GM13977 (cell line): ENCODE measurements at places on chromosomes 6 and 20.

GRCh38 chr20:59677586-59677985 lies 73.2 kb downstream of the PHACTR3 start:
- no peak for DNase-seq

DNA sequence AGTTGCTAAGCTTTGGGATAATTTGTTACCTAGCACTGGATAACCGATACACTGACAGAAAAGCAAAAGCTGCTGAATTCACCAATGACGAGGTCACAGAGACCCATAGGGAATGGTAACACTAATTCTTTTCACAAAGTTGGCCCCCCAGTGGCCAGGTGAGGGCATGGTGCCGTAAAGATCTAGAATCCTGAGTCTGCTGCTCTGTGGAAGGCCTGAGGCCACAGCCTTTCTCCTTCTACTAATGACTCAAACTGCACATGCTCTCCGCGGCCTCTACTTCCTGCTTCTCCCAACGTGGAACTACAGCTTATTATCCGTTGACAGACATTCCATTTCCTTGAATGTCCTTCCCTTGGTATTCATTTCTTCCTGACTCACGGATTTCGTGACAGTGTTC lies 127.1 kb downstream of the OPRM1 start:
- DNase-seq, result no peak

DNA sequence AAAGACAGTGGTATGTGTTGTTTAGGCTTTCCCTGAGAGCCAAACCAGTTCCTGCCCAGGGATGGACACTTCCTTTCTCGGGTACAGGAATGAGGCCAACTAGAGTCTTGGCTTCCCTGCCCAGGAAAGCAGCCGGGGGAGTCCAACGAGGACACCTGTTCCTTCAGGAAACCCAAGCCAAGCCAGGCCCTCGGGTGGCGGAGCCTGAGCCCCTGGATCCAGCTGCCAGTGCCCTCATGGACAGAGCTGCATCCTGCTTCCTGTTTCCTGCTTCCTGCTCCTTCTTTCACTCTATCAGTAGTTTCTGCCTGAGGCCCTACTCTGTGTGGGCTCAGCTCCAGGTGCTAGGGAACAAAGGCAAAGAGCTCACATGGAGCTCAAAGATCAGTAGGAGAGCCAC lies 7.9 kb upstream of the SIRPA start:
- DNase-seq, result no peak

DNA sequence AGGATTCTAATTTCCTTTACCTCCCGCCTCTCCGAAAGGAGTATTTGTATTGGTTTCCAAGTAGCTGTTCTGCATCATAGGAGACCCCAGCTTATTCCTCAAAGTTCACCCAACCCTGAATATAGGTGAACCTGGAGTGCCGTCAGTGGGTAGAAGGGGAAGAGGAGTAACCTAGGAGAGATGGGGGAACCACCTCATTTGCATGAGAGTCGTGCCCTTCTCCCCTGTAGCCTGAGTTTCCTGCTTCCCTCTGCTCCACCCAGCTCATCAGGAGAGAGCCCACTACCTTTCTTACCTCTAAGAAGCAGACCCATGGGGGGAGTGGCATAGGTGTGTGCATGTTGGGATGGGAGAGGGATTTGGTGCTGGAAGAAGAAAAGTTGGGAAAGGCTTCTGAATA lies 17.3 kb upstream of the WFDC2 start:
- DNase-seq, result no peak

DNA sequence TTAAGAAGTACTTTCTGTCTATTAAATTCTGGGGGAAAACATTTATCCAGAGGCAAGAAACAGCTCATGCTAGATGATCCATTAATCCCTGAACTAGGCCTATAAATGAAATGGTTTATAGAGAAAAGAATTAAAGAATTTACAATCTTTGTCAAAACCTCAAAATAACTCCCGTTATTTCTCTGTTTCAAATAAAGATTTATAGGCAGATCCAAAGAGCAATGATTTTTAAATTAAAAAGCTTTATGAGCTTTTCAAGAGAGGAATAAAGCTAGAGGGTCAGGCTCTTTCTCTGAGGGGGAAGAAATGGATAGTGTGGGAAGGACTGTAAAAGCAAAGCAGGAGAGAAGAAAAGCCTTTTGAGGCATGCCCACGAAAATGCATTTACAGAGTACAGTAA lies 82.5 kb upstream of the OGFRL1 start:
- DNase-seq, result no peak

- DNase-seq, result peak; percentile 22
Observed at GRCh38 chr6:130282234-130282995, 59.7 kb upstream of the SAMD3 start.

DNA sequence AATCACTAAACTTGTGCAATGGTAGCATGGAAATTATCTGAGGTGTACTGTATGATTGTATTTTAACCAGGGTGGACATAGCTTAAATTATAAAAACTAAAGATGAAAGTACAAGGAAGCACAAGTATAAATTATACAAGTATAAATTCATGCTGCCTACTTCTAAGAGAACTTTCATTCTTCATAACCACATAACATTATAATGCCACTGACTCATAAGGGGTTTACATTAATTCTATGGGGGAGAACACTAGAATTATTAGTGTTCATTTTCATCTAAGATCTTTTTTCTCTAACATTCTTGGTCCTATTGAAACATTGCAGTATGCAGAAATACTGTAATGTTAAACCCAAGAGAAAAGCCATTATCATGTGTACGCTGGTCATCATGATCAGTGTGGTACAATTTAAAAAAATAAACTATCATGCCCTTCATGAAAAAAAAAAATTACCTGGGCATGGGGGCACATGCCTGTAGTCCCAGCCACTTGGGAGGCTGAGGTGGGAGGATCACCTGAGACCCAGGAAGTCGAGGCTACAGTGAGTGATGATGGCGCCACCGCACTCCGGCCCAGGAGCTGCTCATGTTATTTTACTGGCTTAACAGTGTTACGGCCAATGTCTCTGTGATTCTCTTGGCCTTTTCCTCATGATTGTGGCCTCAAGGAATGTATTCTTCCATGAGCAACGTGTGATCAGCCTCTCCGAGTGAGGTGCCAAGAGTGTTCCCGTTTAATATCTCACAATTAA lies 25.9 kb upstream of the AHCY start:
- DNase-seq, result no peak

DNA sequence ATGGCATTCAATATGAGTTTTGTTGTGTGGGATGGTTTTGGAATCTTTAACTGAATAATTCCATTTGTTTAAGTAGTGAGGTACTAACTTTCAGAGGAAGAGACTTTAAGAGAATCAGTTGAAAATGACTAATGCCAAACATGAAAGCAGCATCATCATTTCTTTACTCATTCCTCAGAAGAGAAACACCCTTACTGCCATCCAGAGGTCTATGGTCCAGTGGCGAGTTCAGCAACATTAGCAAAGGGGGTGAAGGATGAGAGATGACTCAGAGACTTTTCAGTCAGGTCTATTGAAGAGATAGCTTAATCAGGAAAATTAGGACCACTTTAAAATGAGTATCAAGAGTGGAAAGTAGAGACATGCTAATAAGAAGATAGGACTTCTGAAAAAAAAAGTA lies 118.8 kb downstream of the COL19A1 start:
- no peak for DNase-seq

- no peak for DNase-seq
Observed at GRCh38 chr6:139568956-139569538, 194.6 kb upstream of the CITED2 start.

- peak; percentile 32 for DNase-seq
Observed at GRCh38 chr6:4879741-4880275, 103.6 kb downstream of the CDYL start.

DNA sequence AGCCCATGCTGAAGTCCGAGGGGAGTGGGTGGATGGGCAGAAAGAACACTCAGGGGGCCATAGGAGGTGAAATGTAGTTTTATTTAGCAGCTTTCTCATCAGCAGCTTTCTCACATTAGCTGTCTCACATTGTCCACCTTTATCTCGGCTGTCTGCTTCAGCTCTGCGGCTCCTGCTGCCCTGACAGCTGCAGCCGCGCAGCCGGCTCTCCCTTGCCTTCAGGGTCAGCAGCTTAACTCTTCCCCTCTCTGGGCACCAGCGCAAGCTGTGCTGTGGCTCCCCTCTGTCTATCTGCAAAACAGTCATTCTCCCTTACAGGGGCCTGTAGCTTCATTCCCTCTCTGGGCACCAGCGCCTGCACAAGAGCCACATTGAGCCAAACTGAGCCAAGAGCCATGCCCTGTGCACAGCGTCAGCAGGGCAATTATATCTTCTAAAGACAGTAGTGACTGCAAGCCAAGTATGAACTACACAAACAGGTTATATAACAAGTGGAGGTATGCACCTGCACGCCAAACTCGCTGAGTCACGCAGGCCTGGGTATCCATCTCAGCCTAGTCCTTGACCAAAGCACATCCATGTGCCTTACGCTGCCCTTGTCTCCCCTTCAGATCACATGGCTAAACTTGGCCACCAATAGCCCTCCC lies 198.8 kb downstream of the EYA2 start:
- DNase-seq, result no peak

- DNase-seq, result peak; percentile 59
Observed at GRCh38 chr20:37914672-37915433, 11.9 kb downstream of the VSTM2L start.

GRCh38 chr6:125789576-125790357 lies 993 bp upstream of the NCOA7 start:
- DNase-seq, result peak; percentile 38

- DNase-seq, result no peak
Observed at GRCh38 chr20:21504323-21504722, 9.5 kb downstream of the NKX2-2 start.

DNA sequence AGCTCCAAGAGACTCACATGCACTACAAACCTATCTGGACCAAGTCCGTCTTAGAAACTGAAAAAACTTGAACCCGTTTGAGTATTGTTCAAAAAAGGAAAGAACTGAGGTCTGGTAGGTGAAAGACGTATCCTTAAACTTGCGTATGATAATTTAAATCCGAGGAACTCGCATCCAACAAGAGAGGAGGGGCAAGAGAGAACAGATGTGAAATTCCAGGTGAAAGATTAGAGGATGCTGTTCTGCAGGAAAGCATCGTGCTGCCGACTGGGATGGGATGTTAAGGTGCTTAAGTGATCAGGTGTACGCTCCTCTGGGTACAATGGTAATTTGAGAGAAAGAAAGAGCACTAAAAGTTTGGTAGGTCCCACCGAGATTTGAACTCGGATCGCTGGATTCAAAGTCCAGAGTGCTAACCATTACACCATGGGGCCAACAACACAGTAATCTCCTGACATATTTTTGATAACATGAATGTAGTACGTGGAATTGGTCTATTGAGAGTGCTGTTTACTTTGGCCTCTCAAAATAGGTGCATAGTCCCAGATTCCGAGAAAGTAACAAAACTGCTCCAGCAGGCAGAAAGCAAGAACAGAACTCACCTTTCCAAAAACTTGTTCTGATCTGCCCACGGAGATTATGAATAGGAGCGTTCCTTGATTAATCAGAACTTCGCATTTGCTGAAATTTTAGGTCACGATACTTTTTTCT lies 53.5 kb upstream of the BTN3A2 start:
- DNase-seq, result no peak

GRCh38 chr20:4837760-4838159 lies 116.1 kb downstream of the PRND start:
- no peak for DNase-seq

DNA sequence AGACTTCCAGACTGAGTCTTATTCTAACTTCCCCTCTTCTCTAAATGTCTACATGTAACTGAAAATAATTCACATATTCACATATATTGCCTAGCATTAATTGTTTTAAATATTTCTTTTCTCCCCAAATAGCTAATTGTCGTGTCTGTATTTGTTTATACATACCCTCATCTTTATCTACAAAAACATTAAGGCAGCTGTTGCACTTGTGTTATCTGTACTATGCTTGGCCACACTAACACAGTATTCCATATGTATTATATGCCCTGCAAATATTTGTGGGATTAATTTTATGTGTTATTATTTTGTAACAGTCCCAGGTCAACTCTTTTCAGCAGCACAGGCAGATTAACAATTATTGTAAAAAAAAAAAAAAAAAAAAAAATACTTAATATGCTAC lies 11.7 kb downstream of the HDAC2 start:
- no peak for DNase-seq

GRCh38 chr6:163608204-163608644 lies 193.7 kb downstream of the QKI start:
- DNase-seq, result no peak

GRCh38 chr20:40108321-40108720 lies 580.7 kb downstream of the MAFB start:
- DNase-seq, result no peak

- no peak for DNase-seq
Observed at GRCh38 chr6:162960679-162961457, 233.1 kb downstream of the PACRG start.

GRCh38 chr6:161137320-161137719 lies 136.5 kb downstream of the AGPAT4 start:
- DNase-seq, result no peak

DNA sequence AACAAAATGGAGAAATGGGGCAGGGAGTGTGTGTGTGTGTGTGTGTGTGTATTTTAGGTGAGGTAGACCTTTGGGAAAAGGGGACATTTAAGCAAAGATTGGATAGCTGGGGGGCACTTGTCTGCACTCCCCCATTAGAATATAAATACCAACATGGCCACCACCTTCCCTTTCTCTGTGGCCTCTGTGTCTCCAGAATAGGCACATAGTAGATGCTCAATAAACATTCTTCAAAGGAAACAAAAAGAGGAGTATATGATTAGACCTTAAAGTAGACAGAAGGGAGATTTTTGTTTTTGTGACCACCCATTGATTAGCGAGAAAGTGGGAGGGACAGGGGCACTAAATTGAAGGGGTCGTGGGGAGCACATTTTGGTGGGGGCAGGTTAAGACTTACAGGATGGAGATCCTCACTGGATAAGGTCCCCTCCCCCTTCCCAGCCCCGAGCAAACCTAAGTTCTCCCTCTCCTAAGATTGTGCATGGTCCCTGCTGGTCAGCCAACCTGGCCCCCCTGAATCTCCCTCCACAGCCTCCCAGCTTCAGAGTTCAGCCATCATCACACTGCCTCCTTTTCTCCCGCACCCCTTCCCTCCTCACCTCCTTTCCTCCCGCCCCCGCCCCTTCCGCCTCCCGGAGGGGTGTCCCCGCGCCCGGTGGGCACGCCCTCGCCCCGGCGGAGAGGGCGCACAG lies 514 bp upstream of the TSHZ2 start:
- DNase-seq, result no peak

DNA sequence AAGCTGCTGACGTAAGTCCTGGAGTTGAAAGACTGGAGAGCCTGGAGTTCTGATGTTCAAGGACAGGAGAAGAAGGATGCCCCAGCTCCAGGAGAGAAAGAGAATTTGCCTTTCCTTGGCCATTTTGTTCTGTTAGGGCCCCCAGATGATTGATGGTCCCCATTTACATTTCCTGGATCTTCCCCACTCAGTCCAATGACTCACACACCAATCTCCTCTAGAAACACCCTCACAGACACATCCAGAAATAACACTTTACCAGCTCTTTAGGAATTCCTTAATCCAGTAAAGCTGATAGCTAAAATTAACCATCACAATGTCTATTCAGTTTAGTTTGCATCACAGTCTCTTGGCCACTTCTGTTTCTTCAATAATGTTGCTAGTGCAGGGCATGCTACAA lies 260.2 kb upstream of the IRAK1BP1 start:
- DNase-seq, result no peak

GRCh38 chr20:51023617-51024155 lies 779 bp upstream of the KCNG1 start:
- DNase-seq, result no peak

GRCh38 chr6:96934087-96934486 lies 9.6 kb downstream of the KLHL32 start:
- DNase-seq, result no peak
